ENCODE measurements at places on chromosomes 5 and 9. TPM values are rescaled to one million over a fixed set of nuclear protein-coding genes. Genes with fewer than 3 reads are reported as not detected.

DNA sequence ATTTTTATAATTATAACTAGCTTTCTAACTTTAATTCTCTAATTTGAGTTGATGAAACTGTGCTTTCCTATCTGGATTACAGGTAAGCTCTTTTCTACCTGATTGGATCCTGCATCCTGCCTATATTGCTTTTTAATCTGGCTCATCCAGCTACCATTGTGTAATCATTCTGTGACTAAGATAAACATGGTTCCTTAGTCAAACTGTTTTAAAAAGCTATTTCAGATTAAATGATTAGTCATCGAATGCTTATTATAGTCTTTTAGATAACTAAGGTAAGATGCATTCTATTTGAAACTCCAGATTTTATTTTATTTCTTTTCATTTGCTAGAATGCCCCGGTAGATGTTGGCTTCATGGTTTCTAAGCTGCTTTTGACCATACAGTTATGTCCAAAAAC is 50.7 kb downstream of the ICE1 start:
- DNase-seq: no peak

- no peak for DNase-seq
These were observed 340.7 kb downstream of the NR2F1-AS1 start for GRCh38 chr5:93240228-93240834.

GRCh38 chr5:169691471-169691870 is 54.4 kb downstream of the DOCK2 start:
- no peak for DNase-seq

DNA sequence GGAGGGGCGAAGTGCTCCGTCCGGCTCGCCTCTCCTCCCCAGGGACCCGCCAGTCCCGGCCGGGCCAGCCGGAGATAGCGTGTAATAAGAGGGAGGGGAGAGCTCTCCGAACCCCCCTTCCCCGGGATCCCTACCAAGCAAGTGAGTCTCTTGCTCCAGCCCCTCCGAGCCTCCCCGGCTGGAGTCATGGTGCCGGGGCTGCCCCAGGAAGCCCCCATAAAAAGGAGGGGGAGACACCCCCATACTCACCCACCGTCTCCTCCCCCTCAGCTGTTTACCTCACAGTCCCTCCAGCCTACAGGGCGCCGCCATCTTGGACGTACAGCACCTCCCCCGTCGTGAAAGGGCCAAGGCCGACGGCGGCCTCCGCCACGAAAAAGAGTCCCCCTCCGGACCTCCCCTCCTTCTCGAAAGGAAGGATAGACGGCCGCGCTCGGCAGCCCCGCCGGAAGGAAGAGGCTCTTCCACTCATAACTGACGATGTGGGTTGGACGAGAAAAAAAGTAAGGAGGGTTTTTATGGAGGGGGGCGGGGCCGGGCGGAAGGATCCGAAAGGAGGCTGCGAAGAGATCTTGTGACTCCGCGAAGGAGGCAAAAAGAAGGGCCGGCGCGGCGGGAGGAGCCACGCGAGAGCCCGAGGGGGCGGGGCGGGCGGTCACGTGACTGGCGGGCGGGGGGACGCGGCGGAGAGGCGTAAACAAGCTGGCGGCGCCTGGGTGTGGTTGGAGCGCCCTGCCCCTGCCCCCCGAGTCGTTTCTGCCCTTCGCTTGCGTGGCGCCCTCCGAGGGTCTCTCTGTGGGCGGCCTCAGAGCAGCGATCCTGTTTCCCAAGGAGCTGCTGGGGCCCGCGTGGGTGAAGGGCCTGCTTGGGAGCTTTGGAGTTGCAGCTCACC is at the start of gene TSC1:
TSS of gene TSC1 (minus strand) at position 323 of the 892 bp plus-strand sequence. CDS start 15,744 bp downstream, outside the sequence.
- peak; percentile 88 for DNase-seq

DNA sequence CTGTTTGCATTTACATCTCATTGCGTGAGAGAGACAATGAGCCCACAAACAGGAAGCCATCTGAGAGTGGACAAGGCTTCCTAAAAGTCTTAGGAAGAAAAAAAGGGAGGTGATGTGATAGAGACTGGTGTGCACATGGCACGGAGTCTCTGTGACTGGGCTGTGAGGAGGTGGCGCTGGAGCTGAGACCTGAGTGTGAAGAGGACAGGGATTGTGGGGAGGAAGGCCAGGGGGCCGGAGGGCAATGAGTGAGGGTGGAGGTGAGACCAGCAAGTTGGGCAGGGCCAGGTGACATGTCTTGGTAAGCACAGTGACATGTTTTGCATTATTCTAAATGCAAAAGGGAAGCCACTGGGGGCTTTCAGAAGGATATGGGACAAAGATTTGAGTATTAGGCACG is 45.0 kb downstream of the TSPAN17 start:
- no peak for DNase-seq

DNA sequence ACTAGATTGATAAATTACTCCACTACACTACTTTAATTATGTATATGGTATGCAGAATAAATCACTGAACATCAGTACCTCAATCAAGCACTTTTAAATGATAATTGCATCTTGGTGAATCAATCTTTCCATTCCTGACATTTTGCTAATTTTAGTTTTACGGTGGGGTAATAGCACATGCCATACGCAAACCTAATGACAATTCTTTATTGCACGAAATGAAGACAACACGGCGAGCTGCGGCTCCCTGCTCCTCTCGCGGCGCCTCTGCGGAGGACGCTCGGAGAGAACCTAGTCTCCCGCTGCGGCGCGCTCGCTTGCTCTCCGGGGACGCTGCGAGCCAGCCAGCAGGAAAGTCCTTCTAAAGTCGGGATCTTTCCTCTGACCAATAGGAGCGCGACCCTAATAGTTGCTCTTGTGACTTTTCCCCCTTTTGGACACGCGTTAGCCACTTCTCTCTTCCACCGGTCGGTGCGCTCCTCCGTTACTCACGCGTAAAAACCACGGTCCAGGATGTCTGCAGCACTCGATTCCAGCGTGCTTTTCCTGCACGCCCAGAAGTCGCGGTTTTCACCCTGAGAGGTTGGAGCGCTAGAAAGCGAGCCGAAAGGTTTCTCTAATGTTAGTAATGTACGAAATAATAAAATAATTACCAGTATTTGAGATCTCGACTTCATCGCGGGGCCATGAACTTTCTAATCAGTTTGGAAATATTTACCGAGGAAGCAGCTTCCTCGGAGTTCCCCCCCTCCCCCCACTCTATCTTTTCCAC is 1.0 kb upstream of the MEF2C start:
- DNase-seq: no peak

Gene QRFP
- not detected for total RNA-seq

Gene SEPTIN8
- 64.8 TPM for total RNA-seq

Gene EHMT1
- 48.6 TPM for total RNA-seq

Data from urinary bladder (tissue), 4 donors.